ENCODE measurements at places on chromosomes 2 and 18. TPM values are rescaled to one million over a fixed set of nuclear protein-coding genes. Genes with fewer than 3 reads are reported as not detected.

GRCh38 chr18:23169673-23170044, 34.4 kb downstream of the CABLES1 start:
- DNase-seq, result no peak

- DNase-seq, result peak; percentile 40
Observed at GRCh38 chr2:102235491-102235890, 48.7 kb downstream of the IL1RL2 start.

GRCh38 chr2:109478906-109479493, 134.8 kb downstream of the SEPTIN10 start:
- DNase-seq, result no peak

- DNase-seq, result no peak
Observed at GRCh38 chr2:64657411-64657810, 3.7 kb upstream of the SERTAD2 start.

DNA sequence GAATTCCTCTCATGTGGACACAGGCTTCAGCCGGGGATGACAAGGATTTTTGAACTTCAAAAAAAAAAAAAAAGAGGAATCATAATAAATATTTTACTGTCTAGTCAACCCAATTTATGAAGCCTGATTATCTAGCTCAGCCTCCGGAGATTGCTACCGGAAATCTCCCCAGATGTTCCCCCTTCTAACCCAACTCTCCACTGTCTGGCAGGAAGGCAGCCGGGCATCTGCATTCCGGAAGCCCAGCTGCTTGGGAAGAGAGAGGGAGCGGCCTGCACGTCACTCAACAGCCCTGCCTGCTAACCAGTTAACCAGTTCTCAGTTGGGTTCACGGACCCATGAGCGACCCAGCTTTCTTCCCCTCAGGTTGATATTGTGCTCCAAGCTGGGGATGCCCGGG, 87.2 kb upstream of the POU3F3 start:
- DNase-seq, result no peak

- DNase-seq, result no peak
Observed at GRCh38 chr2:216057688-216058193, 23.9 kb downstream of the PECR start.

DNA sequence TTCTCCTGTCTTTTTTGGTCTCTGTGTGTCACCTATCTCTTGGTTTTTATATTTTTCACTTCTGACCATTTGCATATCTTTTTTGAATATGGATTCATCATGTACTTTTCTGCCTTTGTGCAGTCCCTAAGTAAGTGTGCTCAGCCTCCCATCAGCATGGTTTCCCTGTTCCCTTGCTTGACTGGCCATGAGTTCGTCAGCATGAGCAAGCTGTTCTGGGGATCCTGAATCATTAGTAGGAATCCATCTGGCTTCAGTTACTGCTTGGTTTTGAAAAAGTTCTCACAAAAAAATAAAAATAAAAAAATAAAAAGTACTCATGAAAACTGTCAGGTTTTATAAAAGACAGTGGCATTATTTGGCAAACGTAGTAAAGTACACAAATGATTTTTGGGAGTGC, 144.1 kb downstream of the NCOA1 start:
- no peak for DNase-seq

DNA sequence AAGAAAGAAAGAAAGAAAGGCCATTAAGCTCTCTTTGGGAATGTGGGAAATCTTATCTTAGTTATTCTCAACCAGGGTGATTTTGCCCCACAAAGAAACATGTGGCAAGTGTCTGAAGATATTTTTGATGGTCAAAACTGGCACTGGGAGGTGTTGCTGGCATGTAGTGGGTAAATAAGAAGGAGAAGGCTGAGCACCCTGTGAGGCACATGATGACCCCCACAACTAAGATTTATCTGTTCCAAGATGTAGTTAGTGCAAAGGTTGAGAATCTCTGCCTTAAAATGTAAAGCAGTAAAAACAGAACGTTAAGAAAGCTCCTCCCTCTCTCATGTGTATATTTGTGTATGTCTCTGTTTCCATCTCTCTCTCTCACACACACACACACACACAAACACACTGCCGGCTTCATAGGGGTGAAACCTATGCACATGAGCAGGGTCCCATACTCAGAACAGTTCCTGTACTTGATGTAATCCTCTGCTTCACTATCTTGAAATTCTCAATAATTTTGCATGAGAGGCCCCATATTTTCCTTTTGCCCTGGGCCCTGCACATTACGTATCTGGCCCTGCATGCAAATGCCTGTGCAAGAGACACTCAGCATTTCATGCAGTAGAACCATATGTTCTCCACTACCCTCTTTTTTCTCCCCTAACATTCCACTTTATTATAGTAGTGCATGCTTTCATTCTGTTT, 94.3 kb downstream of the MREG start:
- peak; percentile 28 for DNase-seq

GRCh38 chr2:164711766-164712138, 90.5 kb upstream of the GRB14 start:
- no peak for DNase-seq

- DNase-seq, result peak; percentile 46
Observed at GRCh38 chr2:43387092-43388062, 161.0 kb upstream of the ZFP36L2 start.

DNA sequence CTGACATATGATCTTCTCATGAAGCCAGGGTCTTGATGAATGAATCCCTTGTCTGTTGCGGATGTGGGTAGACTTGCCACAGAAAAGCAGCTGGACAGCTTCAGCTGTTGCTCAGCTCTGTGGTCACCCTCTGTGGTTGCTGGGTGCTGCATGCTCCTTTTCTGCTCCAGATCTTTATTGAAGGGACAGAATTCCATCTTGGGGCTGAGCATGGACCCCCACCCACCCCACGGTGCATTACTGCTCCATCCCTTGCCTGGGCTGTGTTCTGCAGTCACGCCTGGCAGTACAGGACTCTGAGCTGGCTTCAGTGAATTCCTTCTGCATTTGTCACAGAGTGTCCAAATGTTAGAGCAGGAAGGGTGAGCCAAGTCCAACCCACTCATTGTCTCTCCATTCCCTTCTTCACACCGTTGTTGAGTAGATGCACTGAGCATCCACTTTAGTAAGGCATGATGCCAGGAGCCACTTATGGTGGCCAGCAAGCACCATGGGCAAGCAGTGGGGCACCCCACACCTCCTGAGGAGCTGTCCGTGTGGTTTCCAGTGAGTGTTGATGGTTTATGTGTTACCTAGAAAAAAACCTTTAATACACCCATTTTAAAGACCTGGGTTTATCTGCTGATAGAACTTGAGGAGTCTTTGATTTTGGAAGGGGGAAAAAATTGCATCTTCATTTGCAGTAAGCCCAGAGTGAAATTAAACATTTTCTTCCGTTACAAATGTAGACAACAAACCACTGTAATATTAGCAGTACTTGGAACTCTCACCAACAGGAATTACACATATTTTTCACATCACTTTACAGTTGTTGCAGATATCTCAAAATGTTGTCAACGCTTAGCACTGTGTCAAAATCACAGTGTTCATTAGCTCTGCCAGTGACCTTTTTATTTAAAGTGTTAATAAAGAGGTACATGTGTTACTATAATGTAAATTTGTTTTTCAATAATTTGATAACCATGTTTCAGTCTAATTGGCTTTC, 14.7 kb upstream of the ITGB6 start:
- DNase-seq, result no peak

- no peak for DNase-seq
Observed at GRCh38 chr2:64221935-64222334, 77.7 kb upstream of the PELI1 start.

DNA sequence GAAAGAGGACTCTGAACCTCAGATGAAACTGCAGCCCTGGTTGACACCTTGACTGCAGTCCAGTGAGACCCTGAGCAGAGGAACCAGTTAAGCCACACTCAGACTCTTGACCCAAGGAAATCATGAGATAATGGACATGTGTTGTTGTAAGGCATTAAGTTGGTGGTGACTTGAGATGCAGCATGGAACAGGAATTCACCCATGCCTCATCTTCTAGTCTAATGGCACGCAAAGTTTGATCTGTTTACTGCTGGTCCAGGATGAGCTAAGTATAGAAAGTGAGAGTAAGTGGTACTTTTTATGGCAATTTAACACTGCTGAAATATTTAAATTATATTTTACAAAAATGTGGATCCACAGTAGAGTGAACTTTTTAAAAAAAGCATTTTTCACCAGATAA, 51.3 kb upstream of the LTBP1 start:
- DNase-seq, result no peak

DNA sequence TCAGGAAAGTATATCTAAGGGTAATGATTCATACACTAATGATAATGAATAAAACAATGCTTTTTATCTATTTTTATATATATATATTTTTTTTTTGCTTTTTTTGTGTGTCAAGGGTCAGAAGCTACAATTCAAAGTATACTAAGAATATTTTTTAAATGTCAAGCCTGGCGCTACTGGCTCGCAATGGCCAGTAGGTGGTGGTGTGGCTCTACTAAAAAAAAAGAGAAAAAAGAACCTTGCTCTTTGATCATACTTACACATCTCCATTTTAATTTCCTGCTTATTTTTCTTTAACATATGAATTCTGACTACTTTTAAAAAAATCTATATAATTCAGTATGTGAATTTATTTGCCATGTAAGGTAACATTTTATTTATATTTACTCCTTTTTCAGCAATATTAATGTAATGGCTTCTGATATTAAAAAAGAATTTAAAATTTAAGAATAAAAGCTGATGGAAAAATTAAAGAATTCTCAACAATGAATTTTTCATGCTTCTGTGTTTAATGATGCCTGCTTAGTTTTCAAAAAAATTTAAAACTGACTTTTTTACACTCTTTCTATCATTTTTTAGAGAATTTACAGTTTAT, 232.9 kb downstream of the GULP1 start:
- peak; percentile 65 for DNase-seq

GRCh38 chr18:68399721-68400120, 315.2 kb downstream of the TMX3 start:
- DNase-seq, result no peak

GRCh38 chr2:235303499-235304291, 190.1 kb upstream of the AGAP1 start:
- no peak for DNase-seq

GRCh38 chr18:10417664-10418063, 36.8 kb upstream of the APCDD1 start:
- DNase-seq, result no peak

DNA sequence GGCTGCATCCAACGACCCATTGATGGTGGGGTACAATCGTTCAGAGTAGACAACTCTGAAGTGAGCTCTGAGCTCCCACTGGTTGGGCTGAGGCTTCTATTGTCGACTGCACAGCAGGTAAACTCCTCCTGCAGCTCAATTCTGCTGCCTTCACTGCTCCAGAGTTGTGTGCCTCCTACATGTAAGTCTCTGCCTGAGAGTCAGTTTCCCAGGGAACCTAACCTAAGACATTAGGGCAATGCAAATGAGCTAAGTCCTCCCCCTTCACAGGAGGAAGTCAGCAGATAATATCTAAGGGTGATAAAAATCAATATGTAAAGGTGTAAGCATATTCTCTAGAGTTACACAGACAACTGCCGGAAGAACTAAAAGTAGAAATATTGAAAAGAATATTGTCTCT, 22.5 kb upstream of the ACYP2 start:
- DNase-seq, result no peak

DNA sequence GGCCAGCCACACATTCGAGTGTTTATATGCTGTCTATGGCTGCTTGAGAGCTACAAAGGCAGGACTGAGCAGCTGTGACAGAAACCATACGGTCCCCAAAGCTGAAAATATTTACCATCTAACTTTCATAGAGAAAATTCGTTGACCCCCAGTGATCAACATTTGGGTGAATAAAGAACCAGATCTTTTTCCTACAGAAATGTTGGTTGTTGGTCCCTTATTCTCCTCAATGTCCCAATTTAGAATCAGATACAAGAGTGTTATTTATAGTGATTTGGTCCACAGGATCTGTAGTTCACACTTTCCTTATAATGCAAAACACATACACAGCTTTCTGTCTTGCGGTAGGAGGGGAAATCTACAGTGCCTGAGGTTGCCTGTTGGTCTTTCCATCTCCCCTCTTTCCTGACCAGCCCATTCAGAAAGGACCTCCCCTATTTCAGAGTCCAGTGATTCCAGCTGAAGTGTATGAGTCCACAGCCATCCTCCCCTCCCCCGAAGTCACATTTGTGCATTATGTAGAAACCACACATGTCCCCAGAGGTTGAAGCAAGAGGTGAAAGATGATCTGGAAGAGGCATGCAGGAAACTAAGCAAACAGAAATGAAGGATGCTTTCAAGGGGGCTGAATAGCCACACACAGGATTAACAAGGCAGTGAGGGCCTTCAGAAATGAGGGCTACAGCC, 61.9 kb downstream of the SPRED2 start:
- DNase-seq, result no peak

GRCh38 chr2:171081649-171082111, 79.0 kb downstream of the TLK1 start:
- no peak for DNase-seq

- no peak for DNase-seq
Observed at GRCh38 chr2:30216157-30216556, 15.2 kb upstream of the LBH start.

- no peak for DNase-seq
Observed at GRCh38 chr2:224968051-224968450, 74.2 kb downstream of the DOCK10 start.

GRCh38 chr2:112690853-112691401, 29.9 kb upstream of the NT5DC4 start:
- peak; percentile 74 for DNase-seq

- no peak for DNase-seq
Observed at GRCh38 chr18:44764863-44765262, 84.2 kb downstream of the SETBP1 start.

GRCh38 chr18:3209859-3210569, 9.8 kb downstream of the MYOM1 start:
- DNase-seq, result no peak

ZRANB3 gene
- 7.9 TPM for total RNA-seq

GRB14 gene
- total RNA-seq, result 2.7 TPM

PROKR1 gene
- total RNA-seq, result not detected

ILKAP gene
- total RNA-seq, result 47.5 TPM

CSRNP3 gene
- not detected for total RNA-seq

INHBB gene
- total RNA-seq, result 1.8 TPM

KRTCAP3 gene
- total RNA-seq, result 4.6 TPM

UGT1A6 gene
- not detected for total RNA-seq

OTOF gene
- 0.22 TPM for total RNA-seq

STPG4 gene
- total RNA-seq, result 0.53 TPM

USP40 gene
- total RNA-seq, result 36.5 TPM

CCBE1 gene
- not detected for total RNA-seq

KLHL29 gene
- total RNA-seq, result 10.6 TPM

CROCC2 gene
- not detected for total RNA-seq

PRKAG3 gene
- not detected for total RNA-seq

SCN3A gene
- not detected for total RNA-seq

SLC8A1 gene
- total RNA-seq, result 2.1 TPM

Data from endothelial cell of umbilical vein (primary cell).